Left hindlimb (tissue), 1 donor: ENCODE measurements at places on chromosomes 1 and 21.

DNA sequence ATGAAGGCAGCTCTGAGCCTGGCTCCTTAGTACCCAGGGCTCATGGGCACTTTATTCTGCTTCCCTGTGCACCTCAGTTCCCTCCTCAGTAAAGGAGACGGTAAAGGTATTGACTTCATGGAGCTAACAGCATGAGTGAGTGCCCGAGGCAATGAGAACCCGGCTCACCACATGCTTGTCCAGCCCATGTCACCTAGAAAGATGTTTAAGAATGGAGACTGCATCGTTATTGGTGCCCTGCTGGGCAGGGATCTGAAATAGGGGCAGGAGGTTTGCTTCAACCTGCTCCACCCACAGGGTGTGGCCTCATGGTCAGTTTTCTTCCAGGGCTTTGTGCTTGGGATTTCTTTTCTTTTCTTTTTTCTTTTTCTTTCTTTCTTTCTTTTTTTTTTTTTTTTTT is 7.0 kb upstream of the KCNE1 start:
- no peak for DNase-seq

DNA sequence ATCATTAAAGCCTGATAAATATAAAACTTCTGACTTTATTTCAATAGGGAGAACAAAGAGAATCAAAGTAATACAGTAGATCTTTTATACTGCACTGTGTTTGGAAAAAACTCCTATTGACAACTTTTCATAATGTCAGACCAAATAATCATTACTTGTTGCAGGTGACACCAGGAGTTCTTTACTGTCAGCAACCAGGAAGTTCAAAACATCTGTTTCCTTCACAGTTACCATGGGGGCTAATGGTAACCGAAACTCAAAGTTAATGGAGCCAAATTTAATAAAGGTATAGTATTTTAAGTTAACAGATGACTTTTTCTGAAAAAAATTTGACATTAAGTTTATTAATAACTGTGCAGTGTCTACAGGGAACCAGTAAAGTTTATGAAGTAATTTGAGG is 10.6 kb downstream of the EFCAB7 start:
- no peak for DNase-seq

DNA sequence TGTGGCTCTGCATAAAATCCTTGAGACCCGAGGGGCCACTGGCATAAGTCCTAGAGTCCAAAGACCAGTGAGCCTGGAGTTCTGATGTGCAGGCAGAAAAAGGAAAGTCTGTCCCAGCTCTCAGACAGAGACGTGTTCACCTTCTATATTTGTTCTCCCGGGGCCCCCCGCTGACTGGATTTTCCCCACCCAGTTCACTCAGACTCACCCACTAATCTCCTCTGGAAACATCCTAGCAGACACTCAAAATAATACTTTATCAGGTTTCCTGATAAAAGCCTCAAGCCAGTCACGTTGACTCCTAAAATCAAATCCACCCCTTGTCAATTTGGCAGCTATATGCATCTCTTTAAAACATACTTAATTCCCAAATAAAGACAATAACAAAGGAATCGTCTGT is 1084.2 kb upstream of the NCAM2 start:
- no peak for DNase-seq

DNA sequence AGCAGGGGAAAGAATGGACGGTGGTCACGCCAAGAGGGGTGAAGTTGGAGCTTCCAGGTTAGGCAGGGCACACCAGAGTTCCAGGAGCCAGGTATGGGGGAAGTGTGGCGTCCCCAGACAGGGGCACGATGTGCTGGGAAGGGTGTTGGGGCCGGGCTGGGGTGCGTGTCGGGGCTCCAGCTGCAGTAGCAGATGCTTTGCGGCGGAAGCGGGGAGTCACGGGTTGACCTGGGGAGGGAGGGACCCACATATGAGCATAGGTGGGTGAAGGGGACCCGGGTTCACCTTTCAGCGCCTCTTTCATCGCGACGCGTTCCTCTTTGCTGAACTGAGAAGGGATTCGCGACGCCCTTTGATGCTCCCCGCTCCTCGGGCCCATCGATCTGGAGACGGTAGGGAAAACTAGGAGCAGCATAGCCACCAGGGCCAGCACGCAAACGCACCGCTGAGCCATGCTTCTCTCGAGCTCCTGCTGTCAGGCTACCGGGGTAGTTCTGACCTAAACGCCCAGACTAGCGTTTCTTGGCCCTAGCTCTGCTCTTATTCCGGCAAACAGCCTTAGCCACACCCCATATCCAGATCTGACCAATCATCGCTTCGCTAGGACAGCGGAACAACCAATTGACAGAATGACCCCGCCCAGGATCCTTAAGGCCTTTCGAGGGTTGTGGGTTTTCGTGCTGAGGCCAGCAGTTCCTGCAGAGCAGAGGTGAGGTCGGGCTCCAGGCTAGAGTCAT is at the start of gene PM20D1:
Gene PM20D1, minus strand, starts transcription at position 514 of the 737 bp plus-strand sequence. Its CDS starts 60 bp downstream, at position 454.
- peak; percentile 70 for DNase-seq

DNA sequence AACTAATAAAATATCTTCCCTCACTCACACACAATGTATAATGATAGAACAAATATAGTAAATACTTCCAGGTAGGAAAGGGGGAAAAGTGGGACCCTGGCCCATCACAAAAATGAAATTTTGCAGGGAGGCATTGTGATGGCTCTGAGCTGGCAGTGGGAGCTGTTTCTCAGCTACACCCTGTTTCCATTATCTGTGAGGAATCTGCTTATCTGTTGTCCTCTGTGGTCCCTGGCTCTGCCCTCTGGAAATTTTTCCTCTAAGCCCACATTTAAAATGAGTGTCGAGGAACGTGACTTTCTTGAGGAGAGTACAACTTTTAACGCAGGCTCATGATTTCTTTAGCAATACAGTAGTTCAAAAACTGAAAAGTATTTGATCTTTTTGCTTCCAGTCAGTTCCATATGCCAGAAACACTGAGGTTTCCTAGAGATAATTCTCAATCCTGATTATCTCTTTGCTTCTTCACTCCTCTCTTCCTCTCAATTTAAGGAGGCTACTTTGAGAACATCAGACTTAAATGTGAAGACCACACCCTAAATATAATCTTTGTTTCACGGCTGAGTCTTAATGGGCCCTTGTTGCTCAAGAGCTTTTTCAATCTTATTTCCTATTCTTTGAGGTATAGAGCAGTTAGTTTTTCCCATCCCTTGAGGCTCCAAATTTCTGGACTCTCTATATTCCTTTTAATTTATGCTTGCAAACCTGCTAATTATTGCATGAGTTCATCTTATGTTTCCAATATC is 5.0 kb upstream of the EEIG2 start:
- no peak for DNase-seq

GRCh38 chr1:114979278-114979891 is 50.2 kb upstream of the TSHB start:
- DNase-seq = peak; percentile 33
